Activated T-helper 1 cell treated with anti-CD3 and anti-CD28 coated beads, Interleukin-2, amount 50 U/mL, for 16 hours (primary cell): ENCODE measurements at places on chromosomes 7 and 10.

DNA sequence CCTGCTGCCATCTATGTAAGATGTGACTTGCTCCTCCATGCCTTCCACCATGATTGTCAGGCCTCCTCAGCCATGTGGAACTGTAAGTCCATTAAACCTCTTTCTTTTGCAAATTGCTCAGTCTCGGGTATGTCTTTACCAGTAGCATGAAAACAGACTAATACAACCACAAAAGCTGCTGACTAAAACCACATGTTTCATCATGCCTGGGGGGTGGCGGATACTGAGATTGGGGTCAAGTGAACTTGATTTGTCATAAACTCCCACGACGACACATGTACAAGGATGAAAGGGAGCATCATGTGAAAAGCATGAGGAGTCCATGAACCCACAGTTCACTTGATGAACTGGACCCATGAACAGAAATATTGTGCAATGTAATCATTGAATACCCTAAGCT lies 134.9 kb upstream of the ANK3 start:
- DNase-seq: no peak

GRCh38 chr7:43750016-43750887 lies 8.2 kb upstream of the BLVRA start:
- DNase-seq: no peak

- DNase-seq: no peak
Observed at GRCh38 chr10:36773652-36774051, 351.7 kb upstream of the ANKRD30A start.

GRCh38 chr7:107123392-107123791 lies 45.4 kb upstream of the HBP1 start:
- no peak for DNase-seq

- DNase-seq: no peak
Observed at GRCh38 chr10:124003871-124004662, 89.3 kb downstream of the CHST15 start.

- DNase-seq: no peak
Observed at GRCh38 chr10:22468570-22469320, 123.4 kb downstream of the SPAG6 start.

- DNase-seq: no peak
Observed at GRCh38 chr7:83159731-83160130, 3.0 kb downstream of the PCLO start.

- no peak for DNase-seq
Observed at GRCh38 chr7:25260862-25261494, 32.7 kb upstream of the NPVF start.

GRCh38 chr7:142438235-142438922 lies 180.5 kb upstream of the PRSS58 start:
- DNase-seq: no peak

- DNase-seq: no peak
Observed at GRCh38 chr10:11153766-11154165, 136.1 kb downstream of the CELF2 start.

GRCh38 chr10:52782554-52782953 lies 10.0 kb upstream of the MBL2 start:
- DNase-seq: no peak
